ENCODE measurements at places on chromosomes 3 and 15.

- no peak for DNase-seq
Measured at GRCh38 chr3:183259621-183260020, 6.6 kb downstream of the B3GNT5 start.

DNA sequence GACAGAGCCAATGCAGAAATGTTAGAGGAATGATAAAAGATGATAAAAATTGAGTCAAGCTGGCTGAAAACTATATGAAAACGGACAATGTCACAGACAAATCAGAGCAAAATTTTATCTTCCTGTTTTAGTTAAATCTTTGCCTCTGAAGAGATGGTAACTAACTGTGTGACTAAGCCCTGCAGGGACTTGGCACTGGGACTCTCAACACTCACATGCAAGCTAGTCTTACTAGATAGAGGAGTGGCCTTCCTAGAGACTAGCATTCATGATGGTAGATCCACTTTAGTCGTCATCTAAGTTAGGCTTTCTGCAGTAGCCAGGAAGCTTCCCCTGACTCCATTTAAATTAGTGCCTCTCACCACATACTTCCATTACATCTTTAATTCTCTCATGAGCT, 4.1 kb downstream of the CCDC191 start:
- no peak for DNase-seq

GRCh38 chr3:54337846-54338245, 215.5 kb downstream of the CACNA2D3 start:
- DNase-seq: no peak

GRCh38 chr3:45795509-45795881, 841 bp downstream of the SLC6A20 start:
- no peak for DNase-seq

DNA sequence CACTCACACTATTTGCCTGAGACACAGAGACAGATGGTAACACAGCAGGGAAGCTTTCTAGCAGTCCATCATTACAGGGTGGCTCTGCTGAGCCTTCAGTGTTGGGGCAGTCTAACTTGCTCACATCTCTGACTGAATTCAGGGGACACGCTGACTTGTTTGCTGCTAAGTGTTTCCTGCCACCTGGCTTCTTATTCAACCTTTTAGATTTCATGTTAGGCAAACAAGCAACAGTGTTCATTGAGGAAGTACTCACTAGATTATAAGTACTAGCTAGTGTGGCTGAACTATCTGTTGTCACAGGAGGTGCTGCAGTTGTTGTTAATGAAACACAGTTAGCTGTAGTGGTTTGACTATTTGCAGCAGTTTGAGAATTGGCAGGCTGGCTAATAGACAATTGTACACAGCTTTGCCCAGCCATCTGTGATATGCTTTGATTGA, 37.3 kb downstream of the USF3 start:
- no peak for DNase-seq

- DNase-seq: no peak
Measured at GRCh38 chr3:69088063-69088462, 3.3 kb downstream of the ARL6IP5 start.

DNA sequence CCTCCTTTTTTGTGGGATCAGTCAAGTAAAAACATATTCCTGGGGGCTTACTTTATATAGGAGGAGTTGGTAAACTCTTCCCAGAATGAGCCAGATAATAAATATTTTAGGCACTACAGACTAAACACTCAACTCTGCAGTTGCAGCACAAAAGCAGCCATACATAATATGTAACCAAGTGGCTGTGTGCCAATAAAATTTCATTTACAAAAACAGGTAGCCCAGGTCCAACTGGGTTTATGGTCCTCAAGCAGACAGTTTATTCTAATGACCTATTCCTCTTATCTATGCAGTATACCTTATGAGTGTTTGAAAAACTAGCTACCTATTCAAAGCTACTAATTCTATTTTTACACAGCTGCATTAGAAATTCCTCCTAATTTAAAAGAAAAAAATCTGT, 61.8 kb downstream of the FAIM start:
- no peak for DNase-seq

All from activated CD4-positive, alpha-beta T cell treated with anti-CD3 and anti-CD28 coated beads, Interleukin-2, amount 50 U/mL, for 48 hours (primary cell).